ENCODE measurements at places on chromosomes 4 and X. TPM values are rescaled to one million over a fixed set of nuclear protein-coding genes. Genes with fewer than 3 reads are reported as not detected.
A peak's percentile ranks its signal among the peaks of the same experiment; 100 is the strongest.

Gene EGFL6
- 2.6 TPM for total RNA-seq

Gene MAGEA11
- not detected for total RNA-seq

Gene PLP1
- total RNA-seq, result 49.9 TPM

Gene FDCSP
- not detected for total RNA-seq

Gene NLGN3
- total RNA-seq, result 15.3 TPM

Gene PHOX2B
- total RNA-seq, result not detected

Gene IL15
- 2.7 TPM for total RNA-seq

Gene VCX3B
- not detected for total RNA-seq

Gene POF1B
- total RNA-seq, result 0.10 TPM

Gene NXF2B
- total RNA-seq, result 0.85 TPM

Gene HSPA4L
- 4.2 TPM for total RNA-seq

Gene PITX2
- 0.35 TPM for total RNA-seq

GRCh38 chr4:37793562-37793961 is 32.9 kb upstream of the PGM2 start:
- DNase-seq, result peak; percentile 21

- DNase-seq, result no peak
Measured at GRCh38 chr4:57051095-57051494, 59.1 kb downstream of the IGFBP7 start.

DNA sequence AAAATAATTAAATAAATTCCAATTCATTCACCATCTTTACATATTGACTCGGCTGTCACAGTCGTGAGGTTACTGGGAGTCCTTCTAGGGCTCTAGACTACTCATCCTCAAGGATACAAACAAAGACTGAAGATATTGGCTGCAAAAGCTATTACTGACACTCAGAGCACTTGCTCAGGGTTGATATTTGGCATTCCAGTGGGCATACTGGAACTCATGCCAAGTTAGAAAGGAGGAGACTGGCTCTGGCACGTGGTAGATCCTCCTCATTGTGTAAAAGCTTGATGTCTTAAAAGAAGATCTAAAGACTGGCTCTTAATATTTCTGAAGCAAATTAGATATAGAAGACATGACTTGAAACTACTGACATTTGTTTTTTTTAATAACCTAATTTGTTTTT is 172.7 kb downstream of the GPM6A start:
- no peak for DNase-seq

DNA sequence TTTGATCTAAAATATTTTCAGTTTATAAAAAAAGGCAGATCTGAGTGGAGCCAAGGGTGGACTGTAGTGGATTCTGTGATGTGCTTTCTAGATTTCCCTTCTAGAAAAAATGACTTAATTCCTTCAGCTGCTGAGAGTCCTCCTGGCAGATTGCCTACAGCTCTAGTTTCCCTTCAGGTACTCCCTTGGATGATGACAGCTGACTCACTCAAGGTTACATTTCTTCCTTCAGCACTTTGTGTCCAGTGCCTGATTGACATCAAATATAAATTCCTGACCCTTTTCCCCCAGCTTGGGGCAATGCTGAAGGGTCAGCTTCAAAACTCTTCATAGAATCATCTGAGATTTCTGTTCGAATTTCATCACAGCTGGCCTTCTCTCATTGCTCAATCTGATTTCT is 161.7 kb downstream of the EMCN start:
- DNase-seq, result no peak

- no peak for DNase-seq
Measured at GRCh38 chr4:155811083-155811482, 52.3 kb downstream of the GUCY1B1 start.

GRCh38 chrX:48505481-48505880 is 3.3 kb upstream of the PORCN start:
- no peak for DNase-seq

DNA sequence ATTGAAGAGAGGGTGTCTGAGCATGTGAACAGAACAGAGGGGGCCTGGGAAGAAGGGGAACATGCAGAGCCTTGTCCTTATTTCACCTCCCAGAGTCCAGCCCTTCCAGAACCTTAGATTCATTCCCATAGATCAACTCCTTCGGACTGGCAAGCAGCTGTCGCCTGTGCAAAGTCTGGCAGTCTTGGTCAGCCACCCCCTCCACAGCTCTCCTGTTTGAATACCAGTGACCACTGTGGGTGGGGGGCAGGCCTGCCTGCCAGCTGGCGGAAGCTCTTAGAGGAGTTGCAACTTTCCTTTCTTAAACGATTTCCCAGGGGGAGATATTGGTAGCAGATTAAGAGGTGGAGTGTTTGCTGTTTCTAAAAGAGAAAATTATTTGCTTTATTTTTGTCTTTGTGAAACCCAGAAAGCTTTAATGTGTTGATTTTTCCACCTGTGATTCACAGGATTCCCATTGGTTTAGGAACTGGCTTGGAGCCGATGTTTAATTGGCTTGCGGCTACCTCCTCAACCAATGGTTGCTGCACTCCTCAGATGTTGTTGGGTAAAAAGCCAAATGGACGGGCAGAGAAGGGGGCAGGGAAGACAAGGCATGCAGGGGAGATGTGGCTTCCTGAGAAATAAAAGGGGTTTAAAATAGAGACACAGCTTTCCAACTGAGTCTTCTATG is 62.2 kb upstream of the PRPS1 start:
- peak; percentile 78 for DNase-seq

- DNase-seq, result peak; percentile 34
Measured at GRCh38 chr4:163672751-163673150, 178.3 kb downstream of the TMA16 start.

- no peak for DNase-seq
Measured at GRCh38 chr4:7546152-7546808, 111.5 kb upstream of the PSAPL1 start.

- DNase-seq, result no peak
Measured at GRCh38 chr4:54082168-54082567, 17.8 kb upstream of the CHIC2 start.

DNA sequence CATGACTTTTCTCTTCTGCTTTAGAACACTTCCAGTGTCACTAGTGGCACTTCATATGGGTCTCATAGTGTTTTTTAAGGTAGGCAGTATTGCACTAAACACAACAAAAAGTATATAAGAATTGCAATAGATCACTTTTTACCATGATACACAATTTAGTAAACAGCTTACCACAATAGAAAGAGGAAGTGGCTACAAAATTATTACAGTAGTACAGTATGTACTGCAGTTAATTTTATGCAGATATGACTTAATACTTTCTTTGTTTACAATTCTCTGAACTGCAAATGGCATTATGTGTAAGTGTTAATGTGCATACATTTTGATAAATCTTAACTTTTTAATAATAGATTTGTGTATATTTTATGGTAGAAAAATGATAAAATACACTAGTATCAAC is 157.3 kb downstream of the RRAGB start:
- DNase-seq, result no peak

DNA sequence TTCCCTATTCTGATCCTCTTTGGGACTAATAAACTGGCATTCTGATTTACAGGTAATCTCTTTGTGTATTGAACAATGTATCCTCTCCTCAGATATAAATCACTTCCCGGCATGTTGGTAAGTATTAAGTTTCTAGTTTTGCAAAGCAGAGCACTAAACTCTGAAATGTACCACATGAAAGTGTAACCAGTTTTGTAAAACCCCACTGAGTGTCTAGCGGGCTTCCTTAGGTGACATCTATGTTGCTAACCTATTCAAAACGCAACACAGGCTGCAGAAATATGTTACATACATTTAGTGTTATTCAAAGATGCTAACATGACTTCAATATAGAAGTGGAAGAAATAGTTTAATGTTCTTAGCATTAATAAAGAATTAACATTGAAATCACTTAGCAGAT is 25.2 kb downstream of the DNAJB14 start:
- no peak for DNase-seq

DNA sequence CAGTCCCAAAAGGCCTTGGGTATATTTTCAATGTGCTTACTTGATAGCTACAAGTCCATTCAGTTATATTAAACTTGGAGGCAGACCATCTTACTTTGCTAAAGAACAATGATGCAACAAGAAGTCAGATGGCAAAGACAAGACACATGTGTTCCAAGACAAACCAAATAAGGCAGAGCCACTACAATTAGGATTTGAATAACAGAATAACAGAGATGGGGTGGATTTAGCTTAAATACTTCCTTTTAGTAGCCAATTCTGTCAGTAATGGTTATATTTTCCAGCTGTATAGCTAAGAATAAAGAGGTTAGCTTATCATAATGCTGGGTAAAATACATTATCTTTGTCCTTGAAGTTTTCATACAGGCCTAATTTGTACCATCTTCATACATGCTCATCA is 37.7 kb upstream of the FRAS1 start:
- DNase-seq, result no peak

DNA sequence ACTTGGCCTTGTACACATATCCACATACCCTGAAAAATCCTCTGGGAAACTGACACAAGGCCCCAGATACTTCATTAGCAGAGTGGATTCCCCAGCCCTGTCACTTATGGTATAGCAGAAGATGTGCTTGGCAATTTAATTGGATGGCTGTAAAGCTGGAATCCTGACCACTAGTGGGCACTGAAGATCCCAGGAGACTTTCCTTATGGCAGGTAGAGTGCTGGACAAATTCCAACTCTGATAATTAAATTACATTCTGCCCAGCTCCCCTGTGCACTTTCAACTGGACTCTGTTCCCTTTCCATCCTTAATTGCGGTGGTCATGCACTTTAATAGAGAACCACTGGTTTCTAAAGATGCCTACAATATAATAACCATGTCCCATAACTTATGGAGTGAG is 119.8 kb downstream of the DCK start:
- peak; percentile 43 for DNase-seq

GRCh38 chrX:69323786-69324720 is 158.8 kb upstream of the PJA1 start:
- no peak for DNase-seq

All from GM23338 (cell line).